ENCODE measurements at places on chromosomes 7 and 10.

DNA sequence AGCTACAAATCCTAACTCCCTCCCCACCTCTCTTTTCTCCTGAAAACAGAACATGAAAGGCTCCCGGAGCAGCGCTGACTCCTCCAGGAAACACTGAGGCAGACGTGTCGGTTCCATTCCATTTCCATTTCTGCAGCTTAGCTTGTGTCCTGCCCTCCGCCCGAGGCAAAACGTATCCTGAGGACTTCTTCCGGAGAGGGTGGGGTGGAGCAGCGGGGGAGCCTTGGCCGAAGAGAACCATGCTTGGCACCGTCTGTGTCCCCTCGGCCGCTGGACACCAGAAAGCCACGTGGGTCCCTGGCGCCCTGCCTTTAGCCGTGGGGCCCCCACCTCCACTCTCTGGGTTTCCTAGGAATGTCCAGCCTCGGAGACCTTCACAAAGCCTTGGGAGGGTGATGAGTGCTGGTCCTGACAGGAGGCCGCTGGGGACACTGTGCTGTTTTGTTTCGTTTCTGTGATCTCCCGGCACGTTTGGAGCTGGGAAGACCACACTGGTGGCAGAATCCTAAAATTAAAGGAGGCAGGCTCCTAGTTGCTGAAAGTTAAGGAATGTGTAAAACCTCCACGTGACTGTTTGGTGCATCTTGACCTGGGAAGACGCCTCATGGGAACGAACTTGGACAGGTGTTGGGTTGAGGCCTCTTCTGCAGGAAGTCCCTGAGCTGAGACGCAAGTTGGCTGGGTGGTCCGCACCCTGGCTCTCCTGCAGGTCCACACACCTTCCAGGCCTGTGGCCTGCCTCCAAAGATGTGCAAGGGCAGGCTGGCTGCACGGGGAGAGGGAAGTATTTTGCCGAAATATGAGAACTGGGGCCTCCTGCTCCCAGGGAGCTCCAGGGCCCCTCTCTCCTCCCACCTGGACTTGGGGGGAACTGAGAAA, 30.4 kb downstream of the PFKFB3 start:
- no peak for DNase-seq

DNA sequence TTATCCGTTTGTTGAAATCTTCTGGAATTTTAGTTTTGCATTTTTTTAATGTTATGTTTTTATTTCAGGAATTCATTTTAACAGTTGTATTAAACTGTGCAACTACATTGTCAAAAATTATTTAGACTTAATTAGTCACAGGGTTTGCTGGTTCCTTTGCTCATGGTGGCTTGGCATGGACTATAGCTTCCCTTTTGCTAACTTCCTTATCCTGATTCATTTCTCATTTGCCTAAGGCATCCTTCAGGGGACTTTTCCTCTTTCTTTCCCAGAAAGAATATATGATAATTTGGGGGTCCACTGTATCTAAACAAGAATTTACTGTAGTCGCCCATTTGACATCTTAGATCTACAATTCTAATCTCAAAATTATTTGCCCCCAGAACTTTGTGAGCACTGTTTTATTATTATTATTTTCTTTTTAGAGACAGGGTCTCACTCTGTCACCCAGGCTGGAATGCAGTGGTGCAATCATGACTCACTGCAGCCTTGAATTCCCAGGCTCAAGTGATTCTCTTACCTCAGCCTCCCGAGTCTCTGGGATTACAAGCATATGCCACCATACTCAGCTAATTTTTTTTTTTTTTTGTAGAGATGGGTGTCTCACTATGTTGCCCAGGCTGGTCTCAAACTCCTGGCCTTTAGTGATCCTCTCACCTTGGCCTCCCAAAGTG, 13.9 kb downstream of the FIGNL1 start:
- no peak for DNase-seq

GRCh38 chr10:30270247-30270646, 78.8 kb downstream of the MTPAP start:
- DNase-seq = no peak

DNA sequence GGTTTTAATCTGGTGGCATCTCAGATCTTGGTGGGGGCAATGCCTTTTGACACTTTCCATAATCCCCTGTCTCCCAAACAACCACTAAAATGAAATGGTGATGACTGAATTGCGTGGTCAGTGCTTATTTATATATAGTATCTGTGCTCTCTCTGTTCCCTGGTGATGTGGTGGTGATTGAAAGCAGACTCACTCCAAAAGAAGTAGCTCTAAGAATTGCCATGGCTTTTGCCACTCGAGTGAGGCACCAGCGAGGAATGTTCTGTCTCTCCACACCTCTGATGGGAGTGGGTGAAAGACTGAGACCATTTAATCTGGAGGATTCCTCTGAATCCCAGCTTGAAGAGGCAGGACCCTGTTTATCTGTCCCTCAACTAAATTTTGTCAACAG, 2.8 kb downstream of the DUSP5 start:
- no peak for DNase-seq

- no peak for DNase-seq
Observed at GRCh38 chr10:99648717-99649116, 10.6 kb upstream of the ENTPD7 start.

DNA sequence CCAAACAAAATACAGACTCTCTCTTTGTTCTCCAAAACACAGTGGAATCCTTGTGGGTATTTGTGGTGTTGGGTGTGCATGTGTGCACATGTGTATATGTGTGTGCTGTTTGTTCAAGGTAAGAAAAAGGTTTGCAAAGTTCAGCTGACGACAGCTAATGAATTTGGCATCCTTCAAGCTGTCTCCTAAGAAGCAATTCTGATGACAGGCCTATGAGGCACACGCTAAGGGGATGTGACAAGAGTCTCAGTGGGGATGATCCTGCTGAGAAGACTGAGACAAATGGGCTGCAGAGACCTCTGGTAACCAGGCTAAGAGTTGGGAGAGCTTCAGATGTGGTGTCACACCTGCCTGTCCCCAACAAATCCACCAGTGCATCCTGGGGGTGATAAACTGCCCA, 26.5 kb upstream of the CELF2 start:
- DNase-seq = no peak

DNA sequence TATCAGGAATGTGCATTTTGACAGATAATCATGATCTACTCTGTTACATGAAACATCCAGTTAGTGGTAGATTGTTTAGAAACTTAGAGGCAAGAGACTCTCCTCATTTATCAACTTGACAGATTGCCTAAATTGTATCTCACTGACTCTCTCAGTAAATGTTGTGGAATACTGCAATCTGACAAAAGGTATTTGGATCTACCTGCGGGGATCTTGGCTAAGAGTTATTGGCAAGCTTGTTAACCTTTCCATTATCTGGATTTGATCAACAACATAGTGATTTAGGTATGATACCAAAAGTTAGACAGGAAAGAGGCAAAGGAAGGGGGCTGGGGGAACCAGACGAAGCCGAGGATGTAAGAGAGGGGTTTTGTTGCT, 2.0 kb downstream of the VSTM2A start:
- no peak for DNase-seq

All from NCI-H1105 treated with DMSO at 0.1 percent for 48 hours (cell line).